ENCODE measurements at places on chromosomes 6 and 20.

DNA sequence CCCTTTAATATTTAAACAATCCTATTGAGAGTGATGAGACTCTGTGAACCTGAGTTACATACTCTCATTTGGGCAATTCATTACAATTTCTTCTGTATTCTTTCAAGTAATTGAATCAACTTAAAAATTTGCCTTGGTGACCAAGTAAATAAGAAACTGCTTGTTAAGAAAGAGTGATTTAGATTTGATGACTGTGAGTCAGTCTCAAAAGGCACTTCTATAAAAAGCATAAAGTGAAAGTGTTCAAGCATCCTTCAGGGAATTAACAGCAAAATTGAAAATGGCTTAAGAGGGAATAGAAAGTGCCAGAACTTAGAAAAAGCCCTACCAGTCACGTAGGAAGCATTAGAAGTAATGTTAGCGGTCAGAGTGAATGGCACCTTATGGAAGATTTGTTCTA, 654.7 kb downstream of the EPM2A start:
- DNase-seq = no peak

- DNase-seq = no peak
Observed at GRCh38 chr6:151408858-151409257, 17.5 kb upstream of the ZBTB2 start.

GRCh38 chr20:1983301-1983700, 10.6 kb downstream of the PDYN start:
- DNase-seq = no peak

GRCh38 chr6:146358431-146359046, 185.1 kb upstream of the RAB32 start:
- DNase-seq = no peak

GRCh38 chr6:133772567-133772966, 116.3 kb upstream of the TCF21 start:
- DNase-seq = no peak

DNA sequence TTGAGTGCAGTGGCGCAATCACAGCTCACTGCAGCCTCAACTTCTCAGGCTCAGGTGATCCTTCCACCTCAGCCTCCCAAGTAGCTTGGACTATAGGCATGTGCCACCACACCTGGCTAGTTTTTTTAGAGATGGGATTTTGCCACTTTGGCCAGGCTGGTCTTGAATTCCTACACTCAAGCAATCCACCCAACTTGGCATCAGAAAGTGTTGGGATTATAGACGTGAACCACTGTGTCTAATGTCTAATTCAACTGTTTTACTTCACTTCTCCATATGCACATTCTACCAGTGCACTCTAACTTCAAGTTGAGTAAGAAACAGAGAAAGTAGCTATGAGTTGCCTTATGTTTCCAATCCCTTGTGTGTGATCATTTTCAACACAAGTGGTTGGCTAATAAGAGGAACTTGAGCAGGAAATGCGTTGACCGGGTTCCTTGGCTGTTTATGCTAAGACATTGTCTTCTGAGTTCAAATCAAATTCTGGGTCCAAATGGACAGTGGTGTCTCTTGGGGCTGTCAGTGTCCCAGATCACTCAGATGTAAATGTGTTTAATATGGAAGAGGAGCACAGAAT, 23.9 kb downstream of the ZNF337 start:
- DNase-seq = no peak

- DNase-seq = no peak
Observed at GRCh38 chr20:13037727-13038126, 29.0 kb downstream of the SPTLC3 start.
